ENCODE measurements at places on chromosomes 3 and 15.

DNA sequence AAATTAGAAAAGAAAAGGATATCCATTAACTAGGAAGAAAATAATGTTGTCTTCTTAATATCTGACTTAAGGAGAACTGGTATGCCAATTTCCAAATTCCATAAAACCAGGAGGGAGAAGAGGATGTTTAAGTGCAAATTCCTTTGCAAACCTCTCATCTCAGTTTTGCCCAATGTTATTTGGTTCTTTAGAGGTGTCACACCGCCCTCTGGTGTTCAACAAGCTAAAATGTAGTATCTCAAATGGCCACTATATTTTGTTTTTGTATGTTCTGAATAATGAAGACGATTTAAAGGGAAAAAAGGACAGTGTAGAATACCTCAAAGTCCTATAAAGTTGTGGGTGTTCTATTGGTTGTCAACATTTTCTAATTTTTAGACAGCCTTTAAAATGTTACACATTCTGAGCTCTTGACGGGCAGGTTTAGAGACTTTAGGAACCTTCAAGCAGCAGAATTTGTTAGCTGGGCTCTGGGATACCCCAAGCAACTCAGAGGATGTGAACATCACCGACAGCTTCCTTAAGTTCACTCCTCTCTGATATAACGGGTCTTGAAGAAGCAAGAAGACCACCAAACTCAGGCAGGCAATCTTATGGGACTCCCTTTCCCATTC lies 458.3 kb downstream of the MFSD1 start:
- peak; percentile 4 for DNase-seq

DNA sequence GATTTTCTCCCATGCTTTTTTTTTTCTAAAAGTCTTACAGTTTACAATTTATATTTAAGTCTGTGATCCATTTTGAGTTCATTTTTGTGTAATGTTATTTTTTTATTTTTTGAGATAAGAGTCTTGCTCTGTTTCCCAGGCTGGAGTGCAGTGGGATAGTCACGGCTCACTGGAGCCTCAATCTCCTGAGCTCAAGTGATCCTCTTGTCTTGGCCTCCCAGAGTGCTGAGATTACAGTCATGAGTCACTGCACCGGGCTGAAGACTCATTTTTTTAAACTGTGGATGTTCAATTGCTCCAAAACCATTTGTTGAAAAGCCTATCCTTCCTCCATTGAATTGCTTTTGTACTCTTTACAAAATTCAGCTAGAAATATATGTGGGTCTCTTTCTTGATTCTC lies 19.5 kb downstream of the LNP1 start:
- no peak for DNase-seq

DNA sequence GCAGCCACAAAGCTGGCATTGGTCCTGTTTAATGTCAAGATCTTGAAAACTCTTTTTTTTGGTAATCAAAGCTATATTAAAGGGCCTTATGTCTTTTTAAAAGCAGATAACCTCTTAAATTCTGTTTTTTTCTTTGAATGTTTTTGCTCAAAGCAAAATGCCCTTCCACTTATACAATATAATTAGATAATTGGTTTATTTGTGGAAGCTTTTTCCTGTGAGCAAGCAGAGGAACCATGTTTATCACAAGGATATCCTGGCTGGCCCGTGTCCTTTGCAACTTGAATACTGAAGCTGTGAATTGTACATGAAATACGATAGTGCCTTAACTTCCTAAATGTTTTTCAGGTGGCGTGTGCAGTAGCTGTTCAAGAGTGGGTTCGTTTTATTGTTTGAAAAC lies 2.6 kb downstream of the ST3GAL6 start:
- DNase-seq: no peak

DNA sequence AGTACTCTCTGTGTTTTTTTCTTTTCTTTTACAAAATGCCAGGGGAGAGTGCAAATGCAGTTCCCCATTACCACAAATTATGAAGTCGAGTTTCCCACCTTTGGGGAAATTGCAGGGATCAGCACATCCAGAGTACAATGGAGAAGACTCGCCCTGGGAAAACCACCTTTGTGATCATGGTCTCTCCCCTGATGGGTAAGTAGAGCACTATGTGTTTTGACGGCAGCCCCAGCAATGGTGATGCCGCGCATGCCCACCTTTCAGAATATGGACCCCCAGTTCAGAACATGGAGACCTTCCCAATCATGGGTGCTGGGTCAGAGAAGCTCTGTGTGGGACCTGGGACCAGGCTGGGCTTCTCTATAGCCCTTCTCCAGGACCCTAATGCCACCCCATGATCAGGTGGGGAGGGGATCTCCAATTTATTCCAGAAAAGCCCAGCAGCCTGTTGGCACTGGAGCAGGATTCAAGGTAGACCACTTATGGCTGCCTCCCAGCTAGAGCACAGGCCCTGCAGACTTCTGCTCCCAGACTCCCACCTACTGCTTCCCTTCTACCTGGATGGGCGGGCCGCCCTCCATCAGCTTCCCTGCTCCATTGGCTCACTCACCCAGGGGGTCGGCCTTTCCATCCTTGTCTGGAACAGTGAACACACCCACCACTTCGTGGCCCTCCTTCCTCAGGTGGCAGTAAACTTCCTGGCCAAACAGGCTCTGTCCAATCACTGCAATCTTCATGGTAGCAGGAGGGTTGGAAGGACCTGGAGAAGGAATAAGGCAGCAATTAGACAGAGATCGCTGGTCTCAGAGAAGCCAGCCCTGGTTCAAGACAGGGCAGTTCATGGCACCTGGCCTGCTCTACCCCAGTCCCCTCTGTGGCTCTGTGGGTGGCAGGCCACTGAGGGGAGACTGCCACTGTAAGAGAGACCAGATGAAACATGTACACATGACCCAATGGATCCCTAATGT lies 19.9 kb downstream of the ALDH1L1 start:
- no peak for DNase-seq

GRCh38 chr3:106629215-106629832 lies 747.9 kb upstream of the CCDC54 start:
- no peak for DNase-seq

DNA sequence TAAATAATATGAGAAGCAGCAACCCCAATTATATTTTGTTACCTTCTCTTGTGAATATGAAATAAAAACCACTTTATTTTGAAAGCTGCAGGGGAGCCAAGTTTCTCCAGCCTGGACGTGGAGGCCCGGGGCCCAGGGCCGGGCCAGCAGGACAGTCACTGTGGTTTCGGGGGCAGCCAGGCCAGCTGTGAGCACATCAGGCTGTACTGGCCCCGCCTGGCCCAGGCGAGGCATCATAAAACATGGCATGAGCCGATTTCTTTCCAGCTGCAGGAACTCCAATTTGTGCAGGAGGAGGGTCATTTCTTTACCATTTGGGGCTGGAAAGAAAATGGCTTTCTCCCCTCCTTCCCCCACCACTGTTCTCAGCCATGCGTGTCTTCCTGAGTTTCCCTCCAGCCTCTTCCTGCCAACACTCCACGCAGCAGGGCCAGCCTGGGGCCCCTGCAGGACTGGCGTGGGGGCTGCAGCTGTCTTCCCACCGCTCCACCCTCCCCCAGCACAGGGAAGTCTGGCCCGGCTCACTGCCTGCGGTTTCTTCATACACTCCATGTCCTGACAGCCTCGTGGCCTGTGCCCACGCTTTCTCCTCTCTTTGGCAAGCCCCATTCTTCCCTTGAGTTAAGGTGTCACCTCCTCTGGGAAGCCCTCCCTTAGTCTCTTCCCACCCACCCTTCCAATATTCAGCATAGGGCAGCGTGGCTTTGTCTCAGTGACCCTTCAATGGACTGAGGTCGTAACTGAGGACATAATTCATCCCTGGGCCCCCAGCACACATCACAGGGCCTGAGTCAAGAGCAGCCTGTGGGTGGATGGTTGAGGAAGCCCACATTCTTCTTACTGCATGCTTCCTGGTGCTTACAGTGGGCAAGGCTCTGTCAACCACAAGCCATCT lies 135.8 kb downstream of the CHSY1 start:
- no peak for DNase-seq

DNA sequence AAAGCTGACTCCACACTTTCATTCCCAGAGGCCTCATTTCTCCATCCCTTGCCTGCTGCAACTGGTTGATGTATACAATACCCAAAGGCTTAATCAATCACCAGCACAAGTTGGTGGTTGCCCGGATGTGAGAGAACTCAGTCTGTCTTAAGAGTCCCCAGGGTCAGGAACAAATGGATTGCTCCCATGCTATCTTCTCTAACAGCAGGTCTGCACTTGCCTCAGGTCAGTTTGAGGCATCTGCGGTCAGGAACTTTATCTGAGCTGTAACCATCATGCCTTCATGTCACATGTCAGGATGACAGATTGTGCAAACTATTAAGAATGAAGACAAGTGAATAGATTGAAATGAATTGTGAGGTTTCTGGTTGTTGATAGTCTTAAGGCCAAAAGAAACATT lies 56.1 kb downstream of the BFSP2 start:
- no peak for DNase-seq

Data from HuH-7 (cell line).